ENCODE measurements at places on chromosomes 7 and 10. TPM values are rescaled to one million over a fixed set of nuclear protein-coding genes. Genes with fewer than 3 reads are reported as not detected.

C10orf105 gene
- total RNA-seq: not detected

CTAGE15 gene
- total RNA-seq: not detected

SLC18A3 gene
- total RNA-seq: not detected

SPDYE3 gene
- total RNA-seq: not detected

SLC26A3 gene
- total RNA-seq: not detected

DOCK1 gene
- total RNA-seq: 25.5 TPM

ACBD7 gene
- 1.2 TPM for total RNA-seq

CYP2C19 gene
- total RNA-seq: 0.12 TPM

PON1 gene
- 1.0 TPM for total RNA-seq

TRPV5 gene
- not detected for total RNA-seq

Measured in A549 treated with Mapracorat at 1 μM for 4 hours (cell line).